ENCODE measurements at places on chromosomes 11 and 22.

- no peak for DNase-seq
These were observed 79.5 kb downstream of the PIWIL3 start for GRCh38 chr22:24695060-24695459.

DNA sequence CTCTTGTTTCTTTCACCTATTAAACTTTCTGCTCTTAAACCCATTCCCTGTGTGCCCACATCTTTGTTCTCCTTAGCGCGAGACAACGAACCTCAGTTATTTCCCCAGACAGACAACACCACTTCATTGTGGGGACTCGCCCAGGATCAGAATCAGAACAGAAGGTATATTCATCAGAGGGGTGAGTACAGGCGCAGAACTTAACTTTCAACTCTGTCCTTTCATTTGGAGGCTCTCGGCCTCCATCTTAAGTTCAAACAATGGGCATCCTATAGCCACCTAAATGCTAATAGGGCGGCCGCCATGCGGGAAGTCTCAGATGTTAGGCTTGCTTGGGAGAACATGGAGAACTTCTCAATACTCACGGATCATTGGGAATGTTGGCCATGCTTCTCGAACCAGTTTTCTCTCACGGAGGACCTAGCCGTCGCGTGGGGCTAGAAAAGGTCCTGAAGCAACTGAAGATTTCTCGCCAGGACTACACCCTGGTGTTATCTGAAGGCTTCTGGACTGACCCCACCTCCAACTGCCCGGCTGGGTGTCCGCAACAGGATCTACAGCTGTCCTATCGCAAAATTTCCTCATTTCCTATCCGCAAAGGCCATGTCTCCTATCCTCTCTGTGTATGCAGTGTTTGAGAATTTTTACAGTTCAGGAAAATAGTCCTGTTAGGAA lies 13.4 kb upstream of the HYLS1 start:
- no peak for DNase-seq

- DNase-seq = no peak
These were observed 35.4 kb upstream of the WNT7B start for GRCh38 chr22:46012182-46012880.

- DNase-seq = no peak
These were observed 40.1 kb downstream of the TRIM66 start for GRCh38 chr11:8642196-8642841.

GRCh38 chr11:17559341-17560087 lies 12.5 kb downstream of the OTOG start:
- no peak for DNase-seq

- DNase-seq = no peak
These were observed 17.5 kb upstream of the FOLR1 start for GRCh38 chr11:72174302-72175070.

DNA sequence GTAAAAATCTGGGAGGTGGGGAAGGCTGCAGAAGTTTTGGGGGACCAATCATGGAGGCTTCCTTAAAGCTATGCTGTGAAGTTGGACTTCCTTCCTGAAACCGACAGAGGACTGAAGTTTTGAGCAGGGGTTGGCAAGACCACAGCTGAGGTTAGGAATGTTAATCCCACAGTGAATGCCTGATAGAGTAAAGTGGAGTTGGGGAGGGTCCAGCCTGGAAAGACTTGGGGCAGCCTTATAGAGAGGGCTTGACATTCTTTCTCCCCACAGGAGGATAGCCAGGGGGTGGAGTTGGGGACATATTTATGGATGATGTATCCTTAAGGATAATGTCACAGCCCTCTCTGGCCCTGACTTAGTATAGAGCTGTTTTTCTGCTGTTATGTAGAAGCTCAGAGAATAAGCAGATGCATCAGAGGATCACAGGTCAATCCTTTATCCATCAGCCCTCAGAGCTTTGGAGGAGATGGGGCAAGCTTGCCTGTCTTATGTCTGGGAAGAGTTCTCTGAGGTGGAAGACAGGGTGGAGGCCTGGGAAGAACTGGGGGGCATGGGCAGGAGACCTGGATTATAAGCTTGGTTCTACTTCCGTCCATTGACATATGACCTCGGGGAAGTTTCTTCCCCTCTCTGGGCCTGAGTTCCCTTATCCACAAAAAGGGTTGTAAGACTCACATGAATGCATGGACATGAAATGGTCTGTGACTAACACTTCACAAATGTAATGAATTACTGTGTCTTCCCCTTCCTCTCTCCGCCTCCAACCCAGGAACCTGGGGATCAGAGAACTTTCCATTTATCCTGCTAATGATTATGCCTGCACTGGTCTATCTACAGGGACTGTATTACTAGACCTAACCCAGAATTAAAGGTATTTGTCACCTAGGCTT lies 317.8 kb downstream of the MIAT start:
- DNase-seq = no peak

GRCh38 chr11:10926801-10927211 lies 69.0 kb upstream of the ZBED5 start:
- DNase-seq = no peak

- DNase-seq = no peak
These were observed 96.7 kb downstream of the SYN3 start for GRCh38 chr22:32961497-32961896.

DNA sequence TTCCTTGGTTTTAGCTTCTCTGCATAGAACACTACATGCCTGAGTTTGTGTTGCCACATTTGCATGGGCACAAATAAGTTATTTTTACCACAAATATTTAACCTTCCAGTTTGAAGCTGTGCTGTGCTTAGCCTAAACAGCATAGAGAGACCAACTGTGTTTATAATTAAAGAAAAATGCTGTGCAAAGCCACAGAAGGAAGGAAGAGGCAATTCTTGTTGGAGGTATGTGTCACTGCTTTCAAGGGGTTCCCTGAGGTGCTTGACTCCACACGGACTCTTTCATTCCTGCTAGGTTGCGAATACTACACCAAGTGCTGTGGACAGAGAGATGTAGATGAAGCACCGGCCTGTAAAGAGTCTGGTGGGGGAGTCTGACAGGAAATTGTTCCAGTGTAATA lies 47.6 kb upstream of the OLFML1 start:
- DNase-seq = no peak

DNA sequence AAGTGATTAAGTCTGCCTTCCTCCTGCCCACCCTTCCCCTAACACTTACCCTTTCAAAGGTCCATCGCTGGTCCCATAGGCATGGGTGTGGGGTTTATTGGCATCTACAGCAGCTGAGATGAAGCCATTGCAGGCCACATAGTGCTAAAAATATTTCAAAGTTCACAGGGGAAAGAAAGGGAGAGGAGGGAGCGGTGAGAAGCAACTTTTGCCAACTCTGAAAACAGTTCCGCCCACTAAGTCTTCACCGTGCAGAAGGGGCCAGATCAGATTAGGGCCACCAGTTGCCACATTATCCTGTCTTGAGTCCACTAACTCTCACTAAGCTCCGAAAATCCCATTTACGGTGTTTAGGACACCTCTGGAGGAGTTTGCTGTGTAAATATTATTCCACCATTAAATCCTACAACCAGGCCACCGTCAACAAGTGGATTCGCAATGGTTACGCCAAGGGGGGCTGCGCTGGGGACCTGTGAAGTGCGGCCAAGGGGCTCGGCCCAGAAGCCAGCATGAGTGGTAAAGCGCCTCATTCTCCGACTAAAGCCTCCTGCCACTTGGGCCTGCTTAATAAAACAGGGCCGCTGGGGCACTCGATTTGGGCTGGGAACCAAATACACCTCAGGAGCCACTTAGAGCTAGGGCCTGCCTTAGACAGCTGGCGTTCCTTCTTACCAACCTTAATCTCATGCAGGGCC lies 534.9 kb downstream of the MIAT start:
- no peak for DNase-seq

DNA sequence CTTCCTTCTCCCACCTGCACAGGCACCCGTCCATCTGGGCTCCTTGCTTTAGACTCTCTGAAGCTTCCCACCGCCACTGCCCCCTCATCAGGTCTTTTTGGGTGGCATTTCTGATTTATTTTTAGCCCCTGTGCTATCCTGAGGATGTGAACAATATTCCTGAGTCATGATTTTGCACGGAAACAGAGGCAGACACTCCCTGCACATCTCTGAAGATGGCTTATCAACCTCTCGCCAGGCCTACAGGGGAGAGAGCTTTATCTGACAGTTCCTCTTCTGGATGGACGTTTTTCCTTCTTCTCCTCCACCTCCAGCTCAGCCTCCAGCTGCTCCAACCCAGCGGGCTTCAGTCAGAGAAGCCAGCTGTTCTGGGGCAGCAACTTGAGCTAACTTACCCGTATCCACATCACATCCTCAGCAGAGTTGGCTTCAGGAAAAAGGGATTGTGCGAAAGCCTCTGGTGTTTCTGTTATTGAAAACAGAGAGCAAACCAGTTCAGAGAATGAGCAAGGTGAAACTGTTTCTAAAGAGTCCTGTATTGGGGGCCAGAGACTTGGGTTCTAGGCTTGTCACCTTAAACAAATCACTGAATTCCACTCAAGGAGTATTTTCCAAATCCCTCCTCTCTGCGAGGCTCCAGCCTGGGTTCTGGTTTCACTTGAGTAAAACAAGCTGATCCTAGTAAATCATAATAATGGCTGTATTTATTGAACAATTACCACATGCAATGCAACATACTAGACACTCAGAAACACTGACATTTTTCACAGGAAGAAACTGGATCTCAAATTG lies 33.1 kb upstream of the ETS1 start:
- DNase-seq = no peak

GRCh38 chr22:32801537-32802236 lies at the start of gene TIMP3:
TIMP3 (plus strand) TSS chr22:32801705; CDS start chr22:32802002, 297 bp downstream.
- peak; percentile 37 for DNase-seq

DNA sequence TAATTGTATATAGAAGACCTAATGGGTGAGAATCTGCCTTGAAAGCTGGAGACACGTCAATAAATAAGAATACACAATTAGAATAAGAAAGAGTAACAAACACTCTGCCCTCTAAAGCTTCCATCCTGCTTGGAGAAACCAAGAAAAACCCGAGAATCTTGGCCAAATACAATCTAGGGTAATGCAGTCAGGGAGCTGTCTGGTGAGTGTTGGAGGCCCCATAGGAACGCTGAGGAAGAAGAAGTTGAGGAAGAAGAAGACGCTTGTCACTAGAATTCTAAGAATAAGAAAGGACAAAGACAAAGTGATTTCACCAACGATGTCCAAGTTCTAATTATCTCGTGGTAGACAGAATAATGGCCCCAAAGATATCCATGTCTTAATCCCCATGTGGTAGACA lies 4485.9 kb upstream of the OR11H1 start:
- DNase-seq = no peak

DNA sequence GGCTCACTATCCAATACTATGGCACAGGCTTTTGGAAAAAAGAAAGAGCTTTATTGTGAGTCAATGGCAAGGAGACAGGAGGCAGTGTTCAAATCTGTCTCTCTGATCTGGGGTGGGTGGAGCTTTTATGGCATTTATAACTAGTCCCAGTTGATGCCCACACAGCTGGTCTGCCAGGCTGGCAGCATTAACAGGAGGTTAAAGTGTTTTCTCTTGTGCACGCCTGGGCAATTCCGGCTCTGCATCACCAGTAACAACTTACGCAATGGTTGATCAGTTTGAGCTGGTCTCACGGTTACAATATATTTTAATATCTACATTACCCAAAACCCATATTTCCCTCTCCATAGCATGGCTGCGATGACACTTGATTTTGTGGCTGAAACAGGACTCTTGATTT lies 15.1 kb upstream of the SMIM38 start:
- no peak for DNase-seq

- no peak for DNase-seq
These were observed at the start of gene BID for GRCh38 chr22:17774206-17774925. BID (minus strand) TSS chr22:17774469; CDS start chr22:17750116, 24,353 bp downstream.

- no peak for DNase-seq
These were observed 40.9 kb downstream of the CWC15 start for GRCh38 chr11:94932503-94932902.

DNA sequence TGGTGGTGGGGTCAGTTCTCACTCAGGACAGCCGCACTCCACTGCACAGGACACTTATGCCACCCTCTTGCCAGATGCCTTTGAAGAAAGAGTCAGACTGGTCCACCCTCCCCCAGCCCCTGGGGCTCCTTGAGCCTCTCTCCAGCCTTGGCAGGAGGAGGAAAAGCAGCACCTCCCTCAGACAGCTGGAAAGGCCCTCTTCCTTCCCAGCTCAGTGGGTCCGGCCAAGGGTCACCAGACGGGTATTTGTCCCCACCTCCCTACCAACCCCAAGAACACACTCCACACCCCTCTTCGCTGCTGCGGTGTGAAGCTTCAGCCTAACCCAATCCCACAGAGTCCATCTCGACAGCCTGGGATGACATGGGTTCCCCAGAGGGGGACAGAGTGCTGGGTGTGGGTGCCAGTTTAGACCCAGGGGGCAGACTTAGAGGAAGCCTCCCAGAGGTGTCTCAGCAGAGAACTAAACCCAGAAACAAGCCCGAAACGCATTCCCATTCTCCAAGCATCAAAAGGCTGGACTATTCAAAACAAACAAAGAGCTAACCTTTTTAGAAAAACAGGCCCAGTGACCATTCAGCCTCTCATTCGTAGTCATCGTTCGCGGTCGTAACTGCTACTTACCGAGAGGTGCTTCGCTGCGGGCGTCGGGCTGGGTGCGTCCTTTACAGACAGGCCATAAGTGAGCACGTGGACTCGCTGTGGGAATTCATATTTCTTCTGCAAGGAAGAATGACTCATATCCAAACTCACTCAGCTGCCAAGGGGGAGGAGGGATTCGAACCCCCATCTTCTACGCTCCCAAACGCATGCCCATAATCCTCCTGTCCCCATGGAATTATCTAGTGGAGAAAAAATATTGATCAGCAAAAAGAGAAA lies 57.5 kb upstream of the ANO1 start:
- no peak for DNase-seq

DNA sequence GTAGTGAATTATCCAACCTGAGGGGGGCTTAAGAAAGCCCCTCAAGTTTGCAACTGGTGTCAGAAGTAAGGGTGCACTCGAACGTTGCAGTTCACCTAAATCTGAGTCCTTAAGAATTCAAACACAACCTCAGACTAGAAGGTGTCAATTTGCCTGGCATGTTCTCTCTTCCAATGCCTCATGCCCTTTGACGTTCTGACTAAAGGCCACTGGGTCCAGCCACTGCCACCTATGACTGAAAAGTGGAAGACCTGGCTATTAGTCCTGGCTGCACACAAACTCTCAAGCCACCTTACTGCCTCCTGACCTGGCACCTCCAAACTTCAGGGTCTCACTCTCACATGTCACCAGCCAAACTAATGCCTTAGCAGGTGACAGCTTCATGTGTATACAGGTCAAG lies 8.0 kb downstream of the APOL4 start:
- no peak for DNase-seq

GRCh38 chr22:47534804-47535410 lies 772.5 kb downstream of the TBC1D22A start:
- no peak for DNase-seq

DNA sequence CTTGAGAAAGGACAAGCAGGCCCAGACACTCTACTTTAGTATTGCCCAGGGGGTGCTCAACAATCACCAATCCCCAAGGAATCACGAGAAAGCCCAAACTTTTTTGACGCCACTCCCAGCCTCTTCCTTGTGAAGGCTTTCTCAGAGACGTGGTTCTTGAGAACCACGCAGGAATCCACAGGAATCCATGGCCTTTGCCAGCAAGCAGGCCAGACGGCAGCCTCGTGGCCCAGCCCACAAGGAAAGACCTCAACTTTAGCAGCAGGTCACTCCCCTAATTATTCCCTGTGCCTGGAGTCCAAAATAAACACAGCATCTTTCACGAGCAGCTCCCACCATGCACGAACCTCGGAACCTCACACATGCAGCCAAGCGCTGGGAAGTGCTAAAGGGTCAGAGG lies 104.2 kb downstream of the WT1 start:
- no peak for DNase-seq

- no peak for DNase-seq
These were observed 35.6 kb upstream of the TMEM123 start for GRCh38 chr11:102488208-102488607.
